Kidney tubule cell (primary cell): ENCODE measurements at places on chromosomes 3 and 15.

DNA sequence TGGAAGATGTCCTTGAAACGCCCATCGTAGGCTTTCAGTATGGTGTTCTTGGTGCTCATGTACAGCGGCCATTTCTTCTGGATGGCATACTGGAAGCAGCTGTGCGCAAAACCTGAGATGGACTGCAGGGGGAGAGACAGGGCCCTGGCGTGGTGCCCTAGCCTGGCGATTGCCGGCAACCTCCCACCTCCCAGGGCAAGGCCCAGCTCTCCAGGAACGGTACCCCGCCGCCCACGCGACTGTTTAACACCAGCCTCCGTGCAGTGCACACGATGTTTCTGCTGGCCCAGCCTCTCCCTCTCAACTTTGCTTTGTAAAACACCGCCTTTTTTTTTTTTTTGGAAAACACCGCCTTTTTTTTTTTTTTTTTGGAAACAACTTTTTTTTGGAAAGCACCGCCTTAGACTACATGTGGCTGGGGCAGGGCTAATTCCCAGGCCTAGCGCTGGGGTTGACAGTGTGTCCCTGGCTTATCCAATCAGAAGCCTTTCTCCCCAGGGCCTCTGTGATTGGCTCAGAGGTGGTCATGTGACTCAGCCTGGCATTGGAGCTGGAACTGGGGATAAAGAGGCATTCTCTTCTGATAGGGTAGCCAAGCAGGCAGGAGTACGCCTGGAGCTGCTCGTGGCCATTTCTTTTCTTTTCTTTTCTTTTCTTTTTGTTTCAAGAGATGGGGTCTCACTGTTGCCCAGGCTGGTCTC, 14.7 kb downstream of the IDH2 start:
- peak; percentile 43 for DNase-seq

DNA sequence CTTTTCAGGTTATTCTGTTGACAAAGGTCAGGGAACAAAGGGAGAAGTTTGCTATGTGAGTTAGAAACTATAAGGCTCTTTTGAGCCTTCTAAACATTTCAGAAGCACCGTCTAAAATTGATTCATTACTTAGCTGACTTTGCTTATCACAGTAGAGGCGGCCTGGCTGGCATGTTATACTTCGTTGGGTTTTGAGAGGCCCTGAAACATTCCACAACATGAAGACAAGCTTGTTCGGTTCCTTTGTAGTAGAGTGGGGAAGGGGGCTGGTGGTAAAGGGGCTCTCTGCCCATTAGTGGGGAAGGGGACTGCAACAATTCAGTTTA, 23.6 kb downstream of the ZBTB38 start:
- DNase-seq: no peak

- DNase-seq: no peak
Observed at GRCh38 chr3:75180945-75181298, 483.2 kb upstream of the FRG2C start.

- no peak for DNase-seq
Observed at GRCh38 chr3:72974956-72975355, 21.7 kb upstream of the PPP4R2 start.

DNA sequence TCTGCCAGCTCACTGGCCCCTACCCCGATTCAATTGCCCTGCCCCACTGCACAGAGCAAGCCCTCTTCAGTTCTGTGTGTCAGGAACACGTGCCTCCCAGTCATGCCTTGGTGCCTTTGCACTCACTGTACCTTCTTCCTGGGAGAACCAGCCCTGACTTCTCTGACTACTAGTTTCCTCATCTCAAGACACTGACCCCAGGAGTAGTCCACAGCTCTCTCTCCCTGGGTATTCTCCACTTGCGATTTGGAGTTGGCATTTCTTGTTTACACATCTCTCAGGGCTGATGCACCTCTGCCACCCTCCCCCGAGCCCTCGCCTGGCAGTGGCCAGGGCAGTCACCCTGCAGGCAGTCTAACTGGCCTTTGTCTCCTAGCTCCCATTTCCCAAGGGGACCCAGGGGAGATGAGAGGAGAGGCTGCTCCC, 5.7 kb downstream of the CISH start:
- DNase-seq: peak; percentile 94

DNA sequence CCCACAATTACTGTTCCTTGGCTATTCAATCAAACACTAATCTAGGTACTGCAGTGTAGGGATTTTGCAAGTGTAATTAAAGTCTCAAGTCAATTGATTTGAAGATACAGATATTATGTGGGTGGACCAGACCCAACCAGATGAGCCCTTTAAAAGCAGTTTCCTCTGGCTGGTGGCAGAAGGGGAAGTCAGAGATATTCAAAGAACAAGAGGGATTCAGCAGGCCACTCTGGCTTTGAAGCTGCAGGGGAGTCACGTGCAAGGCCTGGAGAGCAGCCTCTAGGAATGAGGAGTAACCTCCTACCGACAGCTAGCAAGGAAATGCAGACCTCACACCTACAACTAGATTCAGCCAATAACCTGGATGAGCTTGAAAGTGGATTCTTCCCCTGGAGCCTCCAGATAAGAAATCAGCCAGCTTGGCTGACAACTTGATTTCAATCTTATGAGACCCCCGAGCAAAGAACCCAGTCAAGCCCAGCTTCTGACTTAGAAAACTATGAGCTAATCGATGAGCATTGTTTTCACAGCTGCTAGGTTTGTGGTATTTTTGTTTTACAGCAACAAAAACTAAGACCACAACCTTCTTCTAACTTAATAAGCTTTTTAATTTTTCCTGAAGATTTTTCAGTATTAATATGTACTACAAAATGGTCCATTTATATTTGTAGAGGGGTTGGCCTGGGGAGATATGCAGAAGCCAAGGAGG, 13.4 kb downstream of the HACD2 start:
- no peak for DNase-seq

DNA sequence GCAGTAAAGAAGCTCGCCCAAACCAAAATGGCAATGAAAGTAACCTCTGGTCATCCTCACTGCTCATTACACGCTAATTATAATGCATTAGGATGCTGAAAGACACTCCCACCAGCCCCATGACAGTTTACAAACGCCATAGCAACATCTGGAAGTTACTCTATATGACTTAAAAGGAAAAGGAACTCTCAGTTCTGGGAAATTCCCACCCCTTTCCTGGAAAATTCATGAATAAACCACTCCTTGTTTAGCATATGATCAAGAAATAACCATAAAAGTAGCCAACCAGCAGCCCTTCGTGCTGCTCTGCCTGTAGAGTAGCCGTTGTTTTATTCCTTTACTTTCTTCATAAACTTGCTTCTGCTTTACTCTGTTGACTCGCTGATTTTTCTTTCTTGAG, 164.6 kb downstream of the SMAD6 start:
- no peak for DNase-seq

DNA sequence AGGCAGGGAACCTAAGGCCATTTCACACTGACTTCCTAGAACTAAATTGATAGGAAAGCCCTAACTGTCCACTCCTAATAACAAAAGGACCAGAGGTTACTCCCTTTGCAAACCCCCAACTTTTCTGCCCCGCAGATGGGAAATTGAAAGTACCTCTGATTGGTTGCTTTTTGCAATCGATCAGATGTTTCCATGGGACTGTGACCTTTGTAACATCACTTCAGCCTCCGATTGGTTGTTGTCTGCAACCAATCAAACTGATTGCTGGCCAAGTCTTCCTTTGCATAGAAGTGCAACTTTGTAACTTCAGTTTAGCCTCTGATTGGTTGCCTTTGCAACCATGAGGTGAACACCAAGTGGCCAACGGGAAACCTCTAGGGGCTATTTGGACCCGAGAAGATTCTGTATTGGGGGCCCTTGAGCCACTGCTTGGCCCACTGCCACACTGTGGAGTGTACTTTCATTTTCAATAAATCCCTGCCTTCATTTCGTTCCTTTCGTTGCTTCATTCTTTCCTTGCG, 11.3 kb upstream of the KNL1 start:
- no peak for DNase-seq

DNA sequence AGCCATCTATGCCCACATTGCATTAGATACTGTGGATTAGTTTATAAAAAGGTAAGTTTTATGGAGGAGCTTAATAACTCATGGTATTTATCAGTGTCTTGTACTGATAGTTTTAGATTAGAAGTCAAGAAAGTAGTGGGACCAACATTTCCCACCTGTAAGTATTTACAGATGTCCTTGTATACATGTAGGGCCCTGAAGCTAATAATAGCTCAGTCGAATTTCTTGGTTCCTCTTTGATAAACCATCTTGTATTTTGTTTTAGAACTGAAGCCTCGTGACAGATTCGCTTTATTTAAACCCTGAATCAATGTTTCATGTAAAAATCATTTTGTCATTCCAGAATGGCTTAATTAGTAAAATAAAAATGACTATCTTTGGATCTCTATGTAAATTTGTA, 73.4 kb downstream of the CRYBG3 start:
- no peak for DNase-seq

- no peak for DNase-seq
Observed at GRCh38 chr15:59115047-59115446, 10.1 kb downstream of the CCNB2 start.

GRCh38 chr3:128174675-128175590, 21.7 kb downstream of the EEFSEC start:
- DNase-seq: no peak

- DNase-seq: no peak
Observed at GRCh38 chr3:157820157-157820517, 286.1 kb downstream of the SHOX2 start.

GRCh38 chr3:8501371-8502131, at the start of gene LMCD1:
LMCD1 (plus strand) TSS chr3:8501823; CDS start chr3:8501939, 116 bp downstream.
- DNase-seq: peak; percentile 99

DNA sequence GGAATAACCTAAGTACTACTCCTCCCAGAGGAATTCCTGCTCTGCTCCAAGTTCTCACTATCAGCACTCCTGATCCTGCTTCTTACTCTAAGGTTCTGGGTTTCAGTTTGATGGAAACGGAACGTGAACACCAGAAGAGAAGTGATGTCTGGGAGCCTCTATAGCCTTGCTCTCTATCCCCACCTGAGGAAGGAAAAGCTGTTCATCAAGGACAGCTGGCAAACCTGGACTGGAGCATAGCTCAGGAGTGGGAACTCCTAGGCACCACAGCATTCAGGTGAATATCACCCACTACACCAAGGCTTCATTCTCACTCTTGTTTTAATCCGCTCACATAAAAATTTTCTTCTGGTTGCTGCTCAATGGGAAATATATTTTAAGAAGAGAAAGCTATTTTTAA, 13.0 kb upstream of the CADPS start:
- no peak for DNase-seq

- DNase-seq: no peak
Observed at GRCh38 chr3:107523289-107523538, 452 bp downstream of the BBX start.

GRCh38 chr15:43270676-43271306, 4.1 kb upstream of the TGM5 start:
- DNase-seq: no peak

- DNase-seq: no peak
Observed at GRCh38 chr3:71893122-71893521, 108.2 kb upstream of the PROK2 start.

DNA sequence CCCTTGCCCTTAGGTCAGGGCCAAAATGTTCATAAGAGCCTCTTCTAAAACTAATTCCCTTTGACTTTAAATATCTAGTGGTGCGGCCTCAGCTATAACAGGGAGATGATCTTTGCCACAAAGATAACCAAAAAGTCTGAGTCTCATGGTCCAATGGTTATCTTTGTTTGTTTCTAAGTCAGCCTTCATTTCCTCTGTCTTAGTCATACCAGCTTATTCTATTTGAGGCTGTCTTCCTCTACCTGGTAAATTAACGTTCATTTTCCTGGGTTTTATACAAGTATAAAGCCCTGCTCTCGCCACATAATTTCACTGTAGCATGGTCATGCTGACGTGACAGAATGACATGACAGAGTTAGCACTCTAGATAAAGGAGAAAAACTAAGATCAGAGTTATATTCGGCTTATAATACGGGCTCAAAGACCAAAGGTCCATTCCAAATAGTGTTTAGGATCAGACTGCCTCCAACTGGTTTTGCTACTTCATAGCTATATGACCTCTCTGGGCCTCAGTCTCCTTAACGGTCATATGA, 18.4 kb downstream of the ZNF860 start:
- peak; percentile 39 for DNase-seq

GRCh38 chr3:102018551-102018950, 169.2 kb downstream of the NFKBIZ start:
- no peak for DNase-seq

GRCh38 chr15:58344213-58345070, 87.3 kb upstream of the LIPC start:
- DNase-seq: no peak
